Activated CD8-positive, alpha-beta memory T cell treated with anti-CD3 and anti-CD28 coated beads, Interleukin-2, amount 50 U/mL, for 48 hours (primary cell): ENCODE measurements at places on chromosomes 1 and 21.

- no peak for DNase-seq
These were observed 30.5 kb upstream of the SARS1 start for GRCh38 chr1:109183058-109183738.

- no peak for DNase-seq
These were observed 1015.4 kb downstream of the AMY1C start for GRCh38 chr1:104765085-104765484.

GRCh38 chr1:34761176-34761761, 1.7 kb downstream of the GJB4 start:
- no peak for DNase-seq

GRCh38 chr1:32934535-32934934, 30.1 kb downstream of the RNF19B start:
- no peak for DNase-seq

DNA sequence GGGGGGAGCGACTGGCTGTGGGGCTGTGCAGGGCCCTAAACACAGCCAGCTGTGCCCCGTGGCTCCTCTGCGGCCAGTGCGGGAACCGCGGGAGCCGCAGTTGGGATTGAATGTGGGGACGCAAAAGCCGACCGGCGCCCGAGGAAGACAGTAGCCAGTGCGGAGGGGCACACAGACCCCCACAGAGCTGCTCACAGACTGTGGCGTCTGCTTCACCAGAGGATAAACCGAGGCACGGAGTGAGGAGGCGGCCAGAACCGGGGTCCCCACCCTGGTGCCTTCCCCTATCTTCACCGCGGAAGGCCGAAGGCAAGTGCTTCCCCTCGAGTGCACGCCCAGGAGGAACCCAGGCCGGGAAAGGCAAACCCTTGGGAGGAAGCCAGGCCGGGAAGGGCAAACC, 8.7 kb upstream of the TMEM52 start:
- no peak for DNase-seq

DNA sequence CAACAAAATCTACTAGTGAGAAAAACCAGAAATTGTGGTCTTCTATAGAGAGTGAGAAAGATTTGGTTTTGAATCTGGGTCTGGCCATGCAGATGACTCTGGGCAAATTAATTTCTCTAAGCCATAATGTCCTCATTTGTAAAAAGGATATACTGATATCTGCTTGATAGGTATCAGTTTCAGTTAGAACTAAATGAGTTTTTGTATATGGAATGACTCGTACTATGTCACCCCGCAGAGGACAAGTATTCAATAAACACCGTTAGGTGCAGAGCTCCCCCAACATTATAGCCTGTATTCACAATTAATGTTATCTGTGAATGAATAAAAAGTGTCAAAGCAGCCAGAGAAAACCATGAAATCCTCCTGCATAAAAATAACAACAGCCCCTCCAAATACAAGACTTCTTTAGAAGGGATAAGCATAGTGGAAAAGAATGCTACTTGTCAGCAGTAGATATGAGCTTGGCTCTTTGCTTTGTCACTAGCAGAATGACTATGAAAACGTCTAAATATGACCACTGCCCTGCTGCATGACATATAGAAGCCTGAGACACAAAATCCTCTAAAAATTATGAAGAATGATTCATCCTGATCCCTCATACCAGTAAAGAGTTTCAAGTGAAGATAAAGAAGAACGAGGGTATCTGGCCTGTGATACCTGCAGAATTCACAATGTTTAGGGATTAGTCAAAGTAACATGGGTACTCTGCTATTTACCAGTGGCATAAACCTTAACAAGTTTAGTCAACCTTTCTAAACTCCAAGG, 17.8 kb downstream of the SCAF4 start:
- no peak for DNase-seq

DNA sequence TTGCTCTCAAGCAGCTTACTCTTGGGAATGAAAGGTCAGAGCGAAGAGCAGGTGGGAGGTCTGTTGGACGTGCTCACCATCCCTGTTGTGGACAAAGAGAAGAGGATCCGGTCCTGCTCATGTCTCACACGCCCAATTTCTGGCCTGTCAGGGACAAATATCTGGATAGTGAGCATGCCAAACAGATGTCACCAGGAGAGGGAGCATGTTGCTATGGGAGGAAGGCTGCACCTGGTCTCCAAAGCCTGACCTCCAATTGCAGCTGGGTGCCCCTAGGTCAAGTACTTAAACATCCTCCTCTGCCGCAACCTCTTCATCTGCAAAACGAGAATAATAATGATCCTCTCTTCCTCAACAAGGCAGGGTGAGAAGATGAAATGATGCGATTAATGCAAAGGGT, 53.4 kb downstream of the DMRTA2 start:
- no peak for DNase-seq

DNA sequence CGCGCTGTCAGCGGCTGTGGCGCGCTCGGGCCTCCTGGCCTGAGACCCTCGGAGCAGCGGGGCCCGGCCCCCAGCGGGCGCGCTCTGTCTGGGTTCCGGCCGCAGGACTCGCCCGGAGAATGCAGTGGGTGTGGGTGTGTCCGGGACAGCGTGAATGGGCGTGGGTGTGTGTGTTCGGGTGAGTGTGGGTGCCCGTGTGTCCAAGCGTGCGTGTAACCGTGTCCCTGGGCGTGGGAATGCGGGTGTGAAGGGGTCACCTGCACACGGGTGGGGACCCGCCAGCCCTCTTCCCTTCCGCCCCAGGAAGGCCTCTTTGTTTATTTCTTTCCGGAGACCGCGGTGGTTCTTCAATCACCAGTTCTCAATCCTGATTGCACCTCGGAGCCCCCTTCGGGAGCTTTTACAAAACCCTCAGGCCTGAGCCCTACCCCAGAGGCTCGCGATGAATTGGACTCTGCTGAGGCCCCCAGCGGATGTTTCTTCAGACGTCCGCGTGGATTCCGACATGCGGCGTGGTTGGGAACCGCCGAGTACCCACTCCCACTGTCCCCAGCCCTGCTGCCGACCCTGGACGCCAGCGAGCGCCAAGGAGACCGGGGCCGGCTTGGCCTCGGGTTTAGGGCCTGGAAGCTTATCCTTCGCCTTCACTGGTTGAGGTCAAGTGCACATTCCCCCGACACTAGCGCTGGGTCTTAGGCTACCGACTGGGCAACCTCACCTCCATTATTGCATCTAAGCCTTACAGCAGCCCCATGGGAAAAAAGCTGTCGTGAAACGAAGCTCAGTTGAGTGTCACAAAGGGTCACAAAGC, 19.3 kb downstream of the SERTAD4 start:
- DNase-seq = no peak
